NCI-H1417 treated with DMSO at 0.1 percent for 48 hours (cell line): ENCODE measurements at places on chromosomes 16 and 17.

DNA sequence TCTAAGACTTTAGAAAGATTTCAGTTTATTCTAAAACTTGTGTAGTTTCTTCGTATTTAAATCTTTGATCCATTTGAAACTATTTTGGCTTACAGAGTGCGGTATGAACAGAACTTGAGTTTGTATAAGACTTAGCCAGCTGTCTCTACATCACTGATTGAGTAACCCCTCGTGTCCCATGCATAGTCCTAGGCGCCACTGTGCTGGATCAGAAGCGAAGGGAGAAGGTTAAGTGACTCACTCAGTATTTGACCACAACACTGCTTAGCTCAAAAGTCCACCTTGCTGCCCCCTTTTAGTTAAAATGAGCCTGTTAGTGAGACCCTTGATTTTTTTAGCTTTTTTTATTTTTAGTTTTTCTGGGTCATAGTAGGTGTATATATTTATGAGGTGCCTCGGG is 28.4 kb downstream of the CD300LB start:
- DNase-seq, result no peak

DNA sequence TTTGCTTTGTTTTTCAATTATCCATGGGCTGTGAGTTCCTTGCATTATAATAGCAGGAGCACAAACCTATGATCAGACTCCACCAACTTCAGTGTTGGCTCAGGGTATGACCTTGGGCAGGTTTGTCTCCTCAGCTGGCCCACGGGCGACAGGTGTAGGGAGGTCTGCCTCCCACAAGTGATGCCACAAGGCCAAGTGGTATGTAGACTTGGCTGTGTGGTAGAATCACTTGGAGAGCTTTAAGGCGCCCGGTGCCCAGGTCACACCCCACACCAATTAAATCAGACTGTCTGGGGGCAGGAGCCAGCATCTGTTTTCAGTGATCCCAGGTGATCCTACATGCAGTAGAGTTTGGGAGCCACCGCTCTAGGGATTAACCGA is 153.4 kb downstream of the CLEC16A start:
- no peak for DNase-seq

DNA sequence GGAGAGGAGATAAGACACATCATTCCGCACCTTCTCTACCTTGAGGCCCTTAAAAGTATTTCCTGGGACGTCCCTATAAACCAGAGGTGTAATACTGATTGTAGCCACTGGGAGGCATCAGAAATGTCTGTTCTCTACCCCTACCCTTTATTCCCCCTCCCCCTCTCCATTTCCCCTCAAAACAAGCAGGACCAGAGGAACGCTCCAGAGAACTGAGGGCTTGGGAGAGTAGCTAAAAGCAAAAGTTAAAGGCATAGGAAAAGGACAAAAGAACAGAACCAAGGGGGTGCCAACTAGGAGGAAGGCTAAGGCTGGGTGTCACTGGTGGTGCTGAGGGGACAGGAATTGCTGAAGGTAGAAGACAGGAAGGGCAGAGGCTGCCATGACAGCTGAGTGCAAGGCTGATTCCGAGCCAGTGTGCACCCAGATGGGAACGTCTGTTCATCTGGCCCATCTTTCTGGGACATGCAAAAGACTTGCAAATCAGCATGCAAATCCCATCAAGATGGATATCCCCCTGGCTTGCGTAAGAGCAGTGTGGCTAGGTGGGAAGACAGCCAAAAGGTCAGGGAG is 6.7 kb downstream of the CAMTA2 start:
- DNase-seq, result no peak

GRCh38 chr17:3482852-3483251 is 7.1 kb downstream of the ASPA start:
- DNase-seq, result no peak

- no peak for DNase-seq
Observed at GRCh38 chr17:76094046-76094445, 9.5 kb downstream of the EXOC7 start.

GRCh38 chr16:50144211-50144610 is 8.9 kb upstream of the TENT4B start:
- DNase-seq, result no peak

DNA sequence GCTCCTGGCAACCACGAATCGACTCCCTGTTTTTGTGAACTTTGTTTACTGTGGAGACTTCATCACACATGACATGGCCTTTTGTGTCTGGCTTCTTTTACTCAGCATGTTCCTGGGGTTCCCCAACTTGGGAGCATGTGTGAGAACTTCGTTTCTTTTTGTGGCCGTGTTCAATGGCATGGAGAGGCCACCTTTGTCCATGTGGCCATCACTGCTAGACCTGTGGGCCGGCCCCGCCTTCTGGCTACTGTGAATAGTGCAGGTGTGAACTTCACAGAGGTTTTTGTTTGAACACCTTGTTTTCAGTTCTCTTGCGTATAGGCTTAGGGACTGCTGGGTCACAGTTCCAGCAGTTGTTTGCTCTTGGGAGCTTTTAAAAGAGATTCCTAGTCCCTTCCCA is 5.7 kb upstream of the SLC38A8 start:
- DNase-seq, result no peak

- no peak for DNase-seq
Observed at GRCh38 chr16:6775712-6776111, 556.9 kb upstream of the RBFOX1 start.

DNA sequence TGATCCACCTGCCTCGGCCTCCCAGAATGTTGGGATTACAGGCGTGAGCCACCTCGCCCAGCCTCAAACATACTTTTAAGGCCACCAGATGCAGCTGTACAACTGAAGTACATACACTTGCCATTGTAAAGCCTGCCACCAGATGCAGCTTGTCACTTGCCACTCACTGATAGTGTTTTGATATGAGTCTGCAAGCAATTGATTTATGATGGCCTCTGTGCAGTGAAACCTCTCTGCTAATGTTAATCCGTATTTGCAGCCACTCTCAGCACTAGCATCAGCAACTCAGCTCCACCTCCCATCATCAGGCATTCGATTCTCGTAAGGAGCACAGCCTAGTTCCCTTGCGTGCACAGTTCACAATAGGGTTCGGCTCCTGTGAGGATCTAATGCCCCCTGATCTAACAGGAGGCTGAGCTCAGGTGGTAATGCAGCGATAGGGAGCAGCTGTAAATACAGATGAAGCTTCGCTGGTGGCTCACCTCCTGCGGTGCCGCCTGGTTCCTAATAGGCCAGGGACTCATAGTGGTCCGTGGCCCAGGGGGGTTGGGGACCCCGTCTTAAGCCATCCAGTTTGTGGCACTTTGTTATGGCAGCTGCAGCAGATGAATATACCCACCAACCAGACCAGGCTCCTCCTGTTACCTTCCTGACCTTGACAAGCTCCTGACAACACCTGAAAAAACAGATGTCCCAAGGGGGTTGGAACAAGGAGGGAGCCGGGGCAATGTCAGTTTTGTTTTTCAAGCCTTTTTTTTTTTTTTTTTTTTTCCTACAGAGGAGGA is 1.3 kb upstream of the HERPUD1 start:
- no peak for DNase-seq
